ENCODE measurements at places on chromosomes 3 and 15.

DNA sequence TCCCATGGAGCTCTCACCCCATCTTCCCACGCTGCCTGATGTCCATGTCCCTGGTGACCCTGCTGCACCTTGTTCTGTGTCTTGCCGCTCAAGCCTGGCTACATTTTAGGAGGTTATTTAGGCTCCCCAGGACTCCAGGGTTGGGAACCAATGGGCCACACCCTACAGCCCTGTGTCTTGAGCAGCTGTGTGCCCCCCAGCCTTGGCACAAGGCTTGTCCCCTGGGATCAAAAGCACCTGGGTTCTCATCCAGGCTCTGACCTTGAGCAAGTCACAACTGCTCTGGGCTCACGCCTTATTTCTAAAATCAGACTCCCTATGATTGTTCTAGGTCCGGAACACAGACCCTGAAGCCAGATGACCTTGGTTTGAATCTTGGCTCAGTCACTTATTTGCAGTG lies 14.1 kb downstream of the SPSB4 start:
- no peak for DNase-seq

GRCh38 chr15:86481720-86482119 lies 402.0 kb downstream of the AGBL1 start:
- no peak for DNase-seq

- no peak for DNase-seq
Observed at GRCh38 chr3:12288182-12289129, at the start of gene PPARG. PPARG (plus strand) TSS chr3:12289070; CDS start chr3:12379712, 90,642 bp downstream.

DNA sequence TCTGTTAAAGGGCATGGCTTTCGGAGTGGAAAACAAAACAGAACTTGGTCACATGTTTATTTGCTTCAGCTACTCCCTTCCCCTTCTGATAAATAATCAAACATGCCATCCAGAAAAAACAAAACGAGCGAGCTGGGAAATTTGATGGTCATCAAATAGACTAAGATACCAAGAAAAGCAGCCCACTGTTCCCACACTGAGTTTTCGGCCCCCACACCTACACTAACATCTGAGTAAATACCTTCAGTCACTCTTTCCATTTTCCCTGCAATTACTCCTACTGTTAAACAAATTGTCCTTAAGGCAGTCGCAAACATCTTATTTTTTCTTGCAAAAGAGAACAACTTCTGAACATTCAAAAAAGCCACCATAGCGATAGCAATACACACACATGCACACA lies 454.6 kb downstream of the FOXP1 start:
- DNase-seq: no peak

DNA sequence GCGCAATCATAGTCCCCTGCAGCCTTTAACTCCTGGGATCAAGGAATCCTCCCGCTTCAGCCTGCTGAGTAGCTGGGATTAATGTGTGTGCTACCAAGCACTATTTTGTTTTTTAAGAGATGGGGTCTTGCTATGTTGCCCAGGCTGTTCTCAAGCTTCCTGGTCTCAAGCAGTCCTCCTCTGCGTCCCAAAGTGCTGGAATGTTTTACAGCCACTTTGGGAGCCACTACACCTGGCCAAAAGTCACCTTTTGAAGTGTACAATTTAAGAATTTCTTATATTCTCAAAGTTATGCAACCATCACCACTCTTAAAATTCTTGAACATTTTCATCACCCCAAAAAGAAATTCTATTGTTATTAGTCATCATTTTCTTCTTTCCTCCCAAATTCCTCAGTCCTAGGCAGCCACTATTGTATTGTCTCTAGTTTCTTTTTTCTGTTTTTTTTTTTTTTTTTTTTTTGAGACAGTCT lies 17.8 kb downstream of the CDV3 start:
- DNase-seq: no peak

- no peak for DNase-seq
Observed at GRCh38 chr3:173938159-173938558, 540.6 kb downstream of the NLGN1 start.

- DNase-seq: no peak
Observed at GRCh38 chr3:58093574-58094195, 85.5 kb downstream of the FLNB start.

DNA sequence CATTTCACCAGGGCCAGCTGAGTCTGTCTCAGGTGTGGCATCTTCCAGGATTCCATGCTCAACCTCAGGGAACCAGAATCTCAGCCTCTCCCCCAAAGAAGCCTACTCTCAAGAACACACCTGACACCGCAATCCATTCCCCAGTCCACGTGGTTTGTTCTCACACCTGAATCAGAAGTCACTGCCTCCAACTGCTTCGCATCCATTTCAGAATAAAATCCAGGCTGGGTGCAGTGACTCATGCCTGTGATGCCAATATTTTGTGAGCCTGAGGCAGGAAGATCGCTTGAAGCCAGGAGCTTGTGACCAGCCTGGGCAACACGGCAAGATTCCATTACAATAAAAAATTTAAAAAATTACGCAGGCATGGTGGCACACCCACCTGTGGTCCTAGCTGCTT lies 212.2 kb downstream of the FOXP1 start:
- no peak for DNase-seq

DNA sequence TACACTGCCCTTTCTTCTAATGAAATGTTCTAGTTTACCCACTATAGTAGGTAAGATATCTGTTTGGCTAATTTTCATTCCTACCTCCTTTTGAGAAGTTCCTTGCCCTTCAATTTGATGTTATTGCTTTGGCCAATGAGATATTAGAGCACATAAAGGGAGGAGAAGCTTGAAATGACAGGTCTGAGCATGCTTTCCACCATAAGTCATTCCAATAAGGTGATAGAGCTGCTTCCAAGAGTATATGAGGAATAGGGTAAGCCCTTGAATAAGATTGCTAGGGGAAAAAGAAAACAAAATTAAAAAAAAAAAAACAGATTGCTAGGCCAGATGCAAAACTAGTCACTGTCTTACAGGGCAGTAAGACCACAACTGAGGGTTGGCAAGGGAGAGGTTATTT lies 78.9 kb upstream of the TRIM42 start:
- no peak for DNase-seq

GRCh38 chr3:197791892-197792647 lies 1.0 kb downstream of the LRCH3 start:
- DNase-seq: no peak

DNA sequence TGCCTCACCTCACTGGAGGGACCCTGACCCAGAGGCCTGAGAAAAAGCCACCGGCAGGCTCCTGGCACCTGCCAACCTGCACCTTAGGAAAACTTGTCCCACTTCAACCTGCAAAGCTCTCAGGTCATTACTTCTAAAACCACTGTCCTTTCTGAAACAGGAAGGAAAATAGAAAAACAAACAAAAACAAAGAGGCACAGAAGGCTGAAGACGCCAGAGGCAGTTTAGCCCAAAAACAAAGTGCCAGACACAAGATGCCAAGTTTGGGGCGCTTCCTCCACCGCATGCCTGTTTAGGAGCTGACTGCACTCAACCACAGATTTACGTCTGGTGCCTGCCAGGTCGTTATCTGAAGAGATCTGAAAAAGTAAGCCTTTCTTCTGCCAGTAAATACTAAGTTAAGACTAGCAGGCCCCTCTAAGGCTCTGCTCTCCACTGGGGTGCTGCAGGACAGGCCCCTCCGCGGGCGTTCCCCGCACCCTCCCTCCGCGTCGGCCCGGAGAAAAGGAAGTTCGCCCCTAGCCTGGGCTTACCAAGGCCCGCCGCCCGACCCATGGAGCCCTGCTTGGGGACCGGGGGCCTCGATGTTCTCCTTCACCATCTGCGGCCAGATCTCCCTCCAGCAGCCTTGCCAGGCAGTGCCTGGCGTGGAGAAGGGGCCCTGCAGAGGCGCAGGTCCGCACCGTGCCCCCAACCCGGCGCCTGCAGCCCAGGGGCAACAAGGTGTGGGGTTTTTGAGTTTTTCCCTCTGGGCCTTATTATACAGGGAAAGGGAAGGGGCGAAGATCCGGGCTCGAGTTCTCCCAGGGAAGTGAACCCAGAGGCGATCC lies 1.3 kb downstream of the GOLGA8A start:
- peak; percentile 1 for DNase-seq

DNA sequence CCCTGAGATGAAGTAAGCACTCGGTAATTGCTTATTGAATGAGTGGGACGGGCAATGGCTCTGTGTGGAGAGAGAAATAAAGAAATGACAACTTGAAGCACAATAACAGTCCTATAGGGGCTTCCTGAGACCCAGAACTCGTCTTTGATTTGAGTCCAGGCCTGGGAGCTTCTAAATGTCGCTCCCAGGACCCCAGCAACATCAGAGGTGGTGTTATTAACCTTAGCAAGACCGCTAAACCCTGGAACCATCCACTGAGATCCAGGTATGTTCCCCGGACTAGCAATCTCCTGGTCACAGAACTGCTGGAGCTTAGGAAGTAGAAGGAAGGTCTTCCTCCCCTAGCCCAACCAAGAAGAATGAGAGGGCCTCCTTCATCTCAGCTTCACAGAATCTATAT lies 160.0 kb downstream of the MINAR1 start:
- no peak for DNase-seq

Data from GM19239 (cell line).